ENCODE measurements at places on chromosomes 1 and 21.

DNA sequence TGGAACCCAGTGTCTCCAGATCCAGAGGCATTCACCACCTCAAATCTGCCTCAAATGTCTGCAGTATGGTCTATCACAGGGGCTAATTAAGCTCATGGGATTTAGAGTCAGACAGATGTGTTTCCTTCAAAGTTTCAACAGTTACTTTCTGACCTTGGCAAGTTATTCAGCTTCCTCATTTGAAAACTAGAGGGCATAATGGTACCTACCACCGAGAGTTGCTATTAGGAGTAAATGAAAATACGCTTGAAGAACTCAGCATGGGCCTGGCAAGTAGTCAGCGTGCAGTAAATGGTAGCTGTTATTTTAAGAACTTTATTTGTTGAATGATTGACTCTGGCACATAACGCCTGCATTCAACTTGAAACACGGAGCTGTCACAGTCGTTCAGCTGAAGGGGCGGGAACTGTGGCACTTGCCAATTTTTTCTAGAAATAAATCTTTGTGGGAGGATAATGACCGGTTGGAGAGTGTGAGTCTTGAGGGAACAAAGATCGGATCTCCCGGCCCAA lies 1.2 kb upstream of the CAP1 start:
- DNase-seq = no peak

DNA sequence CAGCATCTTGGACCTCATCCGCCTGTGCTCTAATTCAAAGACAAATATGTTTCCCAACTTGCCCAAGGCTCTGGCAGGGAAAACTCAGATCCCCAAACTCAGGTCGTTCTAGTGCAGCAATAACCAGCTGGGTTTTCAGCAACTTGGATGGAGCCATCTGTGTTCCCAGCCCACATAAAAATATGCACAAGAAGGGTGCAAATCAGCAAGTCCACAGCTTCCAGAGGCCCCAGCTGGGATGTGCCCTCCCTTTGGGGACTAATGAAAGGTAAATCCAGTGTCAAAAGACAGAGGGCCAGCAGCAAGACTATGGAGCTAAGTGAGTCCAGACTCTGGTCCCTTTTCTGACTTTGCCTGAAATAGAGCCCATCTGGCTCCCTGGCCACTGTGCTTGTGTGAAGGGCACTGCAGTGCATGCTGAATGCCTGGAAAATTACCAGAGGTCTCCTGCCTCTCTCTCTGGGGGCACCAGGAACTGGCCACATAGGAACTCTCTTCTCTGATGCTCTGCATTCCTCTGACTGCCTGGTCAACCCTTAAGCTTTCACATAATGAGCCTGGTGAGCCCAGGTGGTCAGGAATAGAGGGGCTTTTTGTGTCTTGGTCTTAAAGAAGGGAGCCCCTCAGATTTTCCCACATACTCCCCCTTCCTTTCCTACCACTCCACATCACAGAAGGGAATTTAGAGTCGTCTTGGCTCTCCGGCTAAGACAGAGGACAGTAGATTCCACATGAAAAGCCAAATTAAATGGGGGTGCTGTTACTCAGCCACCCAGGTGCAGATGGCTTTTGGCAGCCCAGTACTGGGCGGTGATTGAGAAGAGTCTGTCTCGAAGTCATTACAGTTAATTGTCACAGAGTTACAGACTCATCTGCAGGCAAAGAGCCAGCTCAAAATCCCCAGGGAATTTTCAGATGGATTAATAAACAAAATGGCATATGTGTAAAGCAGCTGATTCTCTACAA lies 88.1 kb upstream of the C1orf21 start:
- DNase-seq = no peak

GRCh38 chr21:34707876-34708325 lies 39.1 kb downstream of the CLIC6 start:
- no peak for DNase-seq

DNA sequence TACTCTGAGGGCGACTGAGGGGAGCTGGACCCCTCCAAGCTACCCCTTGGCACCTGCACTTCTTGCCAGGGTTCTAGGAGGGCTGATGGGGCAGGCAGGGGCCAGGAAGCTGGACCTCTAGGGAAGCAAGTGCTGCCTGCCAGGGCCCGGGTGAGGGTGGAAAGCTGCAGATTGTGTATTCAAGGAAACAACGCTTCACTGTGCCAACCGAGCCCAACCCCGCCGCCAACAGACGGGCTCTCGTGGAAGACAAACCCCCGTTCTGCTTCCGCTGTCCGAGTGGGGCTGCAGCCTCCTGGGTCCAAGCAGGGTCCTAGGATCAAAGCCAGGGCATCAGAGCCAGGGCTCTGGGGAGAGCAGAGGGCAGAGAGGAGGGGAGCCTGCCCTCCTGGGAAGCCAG lies 3.2 kb downstream of the EFHD2 start:
- no peak for DNase-seq

- DNase-seq = no peak
Observed at GRCh38 chr21:42575111-42575510, 61.5 kb downstream of the SLC37A1 start.
